ENCODE measurements at places on chromosomes 12 and 14.

GRCh38 chr14:68223631-68224030, 404.1 kb downstream of the RAD51B start:
- no peak for DNase-seq

- no peak for DNase-seq
Observed at GRCh38 chr12:30692470-30692869, 3.2 kb downstream of the IPO8 start.

DNA sequence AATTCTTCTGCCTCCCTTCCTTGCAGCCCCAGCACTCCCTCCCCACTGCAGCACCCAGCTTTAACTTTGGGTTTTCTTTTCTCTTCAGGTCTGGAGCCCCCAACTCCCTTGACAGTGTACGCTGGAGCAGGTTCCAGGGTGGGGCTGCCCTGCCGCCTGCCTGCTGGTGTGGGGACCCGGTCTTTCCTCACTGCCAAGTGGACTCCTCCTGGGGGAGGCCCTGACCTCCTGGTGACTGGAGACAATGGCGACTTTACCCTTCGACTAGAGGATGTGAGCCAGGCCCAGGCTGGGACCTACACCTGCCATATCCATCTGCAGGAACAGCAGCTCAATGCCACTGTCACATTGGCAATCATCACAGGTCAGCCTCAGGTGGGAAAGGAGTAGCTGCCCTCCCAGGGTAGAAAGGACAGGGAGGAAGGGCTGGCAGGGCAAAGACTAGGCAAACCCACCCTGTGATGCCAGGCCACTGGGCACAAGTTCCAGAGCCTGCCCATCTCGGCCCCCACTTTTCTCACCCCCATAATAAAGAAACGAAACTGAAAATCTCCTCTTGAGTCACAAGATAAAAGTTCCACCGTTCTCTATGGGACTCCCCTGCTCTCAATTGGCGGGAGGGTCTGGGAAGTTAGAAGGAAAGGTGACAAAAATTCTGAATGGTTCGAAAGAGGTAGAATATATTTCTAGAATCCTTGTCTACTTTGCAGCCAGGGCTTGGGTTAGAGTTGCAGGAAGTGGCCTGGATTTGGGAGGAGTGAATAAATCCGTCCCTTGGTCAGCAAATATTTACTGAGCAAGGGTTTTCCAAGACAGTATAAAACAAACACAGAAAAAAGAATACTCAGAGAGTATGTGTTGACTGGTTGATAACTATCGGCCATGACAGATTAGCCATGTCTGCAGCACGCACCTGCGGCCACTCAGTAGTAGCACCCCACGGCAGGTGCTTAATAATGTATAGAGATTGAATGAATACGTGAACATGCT, 3.2 kb downstream of the LAG3 start:
- DNase-seq, result no peak

GRCh38 chr12:53213348-53213747, 6.3 kb upstream of the ITGB7 start:
- DNase-seq, result peak; percentile 54

- no peak for DNase-seq
Observed at GRCh38 chr14:72634691-72635616, 258.9 kb downstream of the DPF3 start.

- DNase-seq, result no peak
Observed at GRCh38 chr14:94049625-94050023, 23.5 kb downstream of the OTUB2 start.

- no peak for DNase-seq
Observed at GRCh38 chr14:61561657-61562276, 133.5 kb upstream of the HIF1A start.

- DNase-seq, result no peak
Observed at GRCh38 chr14:45287610-45288009, 34.6 kb upstream of the MIS18BP1 start.

DNA sequence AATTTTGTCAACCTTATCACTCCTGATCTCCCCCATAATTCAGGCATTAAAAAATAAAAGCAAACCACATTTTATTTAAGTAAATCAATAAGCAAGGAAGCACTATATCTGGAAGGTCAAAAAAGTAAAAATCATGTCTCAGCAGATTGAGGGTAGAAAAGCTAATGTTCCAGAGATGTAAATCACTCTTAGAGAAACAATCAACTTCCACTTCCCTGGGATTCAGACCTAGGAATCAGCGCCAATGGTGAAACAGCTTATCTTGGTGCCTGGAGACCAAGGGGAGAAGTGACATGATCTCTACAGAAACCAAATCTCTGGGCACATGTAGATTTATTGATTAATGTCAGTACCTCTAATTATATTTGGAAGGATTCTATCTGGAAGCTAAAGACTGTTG, 10.9 kb upstream of the SNX6 start:
- DNase-seq, result no peak

GRCh38 chr14:100108840-100109593, 43.8 kb downstream of the EVL start:
- no peak for DNase-seq

- DNase-seq, result no peak
Observed at GRCh38 chr12:65517656-65518210, 239.2 kb downstream of the MSRB3 start.

GRCh38 chr12:100733817-100734593, 60.6 kb upstream of the ANO4 start:
- peak; percentile 42 for DNase-seq

- no peak for DNase-seq
Observed at GRCh38 chr12:71197460-71197859, 39.7 kb upstream of the TSPAN8 start.

- DNase-seq, result no peak
Observed at GRCh38 chr12:89101440-89101839, 250.9 kb downstream of the DUSP6 start.

Data from NCI-H1694 treated with DMSO at 0.1 percent for 48 hours (cell line).